NCI-H774 (cell line): ENCODE measurements at places on chromosomes 16 and 17.
A peak's percentile ranks its signal among the peaks of the same experiment; 100 is the strongest.

DNA sequence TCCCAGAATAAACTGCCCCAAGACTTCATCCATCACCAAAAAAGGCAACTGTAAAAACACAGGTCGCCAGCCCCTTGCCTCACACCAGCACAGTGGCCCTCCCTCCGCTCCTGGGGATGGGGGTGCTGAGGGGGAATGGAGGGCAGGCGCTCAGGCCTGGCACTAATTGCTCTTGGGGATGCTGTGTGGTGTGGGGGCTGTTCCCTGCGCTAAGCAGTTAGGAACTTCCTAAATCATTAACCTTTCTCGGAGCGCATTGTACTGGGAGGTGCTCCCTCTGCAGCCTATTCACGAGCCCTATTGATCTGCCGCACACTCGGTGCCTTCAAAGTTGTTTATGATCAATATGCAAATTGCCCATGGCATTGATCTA, 199.9 kb downstream of the ZFHX3 start:
- no peak for DNase-seq

DNA sequence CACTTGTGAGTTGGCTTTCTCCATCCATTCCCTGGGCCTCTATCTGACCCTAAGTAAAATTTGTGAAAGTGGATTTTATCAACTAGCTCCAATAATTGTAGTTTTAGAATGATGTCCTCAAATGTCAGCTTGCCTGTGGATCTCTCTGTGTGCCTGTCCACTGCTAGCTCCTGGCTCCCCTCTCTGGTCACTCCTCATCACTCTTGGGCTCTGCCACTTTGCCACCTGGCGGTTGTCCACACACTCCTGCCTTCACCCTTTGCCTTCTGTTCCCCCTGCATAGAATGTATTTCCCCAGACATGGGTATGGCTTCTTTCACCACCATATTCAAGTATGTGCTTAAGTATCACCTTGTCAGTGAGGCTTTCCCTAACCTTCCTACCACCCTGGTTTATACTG, 19.8 kb downstream of the ANKFN1 start:
- DNase-seq: no peak

- DNase-seq: no peak
These were observed 10.4 kb downstream of the METTL22 start for GRCh38 chr16:8631818-8632465.

DNA sequence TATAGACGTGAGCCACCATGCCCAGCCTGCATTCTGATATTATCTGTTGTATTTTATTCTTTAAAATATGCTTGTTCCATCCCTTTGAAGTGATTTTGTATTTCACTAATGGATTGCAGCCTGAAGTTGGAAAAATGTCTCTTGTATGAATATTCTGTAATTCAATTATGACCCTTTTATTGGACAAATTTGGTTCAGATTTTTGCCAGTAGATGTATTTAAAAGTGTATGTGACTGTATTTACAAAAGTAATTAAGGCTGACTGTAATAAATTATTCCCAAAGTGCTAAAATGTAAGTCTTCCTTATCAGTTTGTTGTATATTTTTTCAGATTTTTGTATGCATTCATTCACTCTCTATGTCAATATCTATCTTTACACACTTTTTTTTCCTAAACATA, 23.8 kb downstream of the PPM1E start:
- DNase-seq: no peak

- no peak for DNase-seq
These were observed 63.3 kb upstream of the HSBP1 start for GRCh38 chr16:83744441-83744981.

DNA sequence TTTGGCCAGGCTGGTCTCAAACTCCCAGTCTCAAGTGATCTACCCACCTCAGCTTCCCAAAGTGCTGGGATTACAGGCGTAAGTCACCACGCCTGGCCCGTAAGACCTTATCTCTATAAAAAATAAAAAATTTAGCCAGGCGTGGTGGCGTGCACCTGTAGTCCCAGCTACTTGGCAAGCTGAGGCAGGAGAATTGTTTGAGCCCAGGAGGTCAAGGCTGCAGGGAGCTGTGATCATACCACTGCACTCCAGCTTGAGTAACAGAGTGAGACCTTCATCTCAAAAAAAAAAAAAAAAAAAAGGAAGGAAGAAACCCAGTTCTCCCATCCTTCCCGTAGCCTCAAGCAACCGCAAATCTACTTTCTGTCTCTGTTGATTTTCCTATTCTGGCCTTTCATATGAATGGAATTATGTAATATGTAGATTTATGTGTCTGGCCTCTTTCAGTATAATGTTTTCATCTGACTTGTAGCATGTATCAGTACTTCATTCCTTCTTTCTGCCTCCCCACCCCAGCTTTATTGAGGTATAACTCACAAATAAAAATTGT, 11.2 kb downstream of the CASC3 start:
- no peak for DNase-seq

DNA sequence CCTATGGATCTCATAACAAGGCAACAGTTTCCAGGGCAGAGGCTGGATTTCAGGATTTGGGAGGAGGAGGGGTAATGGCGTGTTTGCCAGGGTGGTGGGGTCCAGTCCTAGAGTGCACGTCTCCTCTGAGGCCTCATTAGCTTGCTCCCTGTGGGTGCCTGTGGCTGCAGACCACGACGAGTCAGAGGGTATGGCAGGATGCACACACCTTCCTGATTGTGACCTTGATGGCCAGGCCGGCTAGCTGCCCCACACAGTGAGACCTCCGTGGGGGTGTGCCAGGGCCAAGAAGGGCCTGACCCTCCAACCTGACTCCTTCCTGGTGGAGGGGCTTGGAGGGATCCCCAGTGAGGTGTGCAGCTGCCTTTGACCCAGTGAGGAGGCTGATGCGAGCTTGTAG, 4.0 kb upstream of the SMTNL2 start:
- DNase-seq: no peak

- DNase-seq: no peak
These were observed 10.4 kb downstream of the KPNB1 start for GRCh38 chr17:47660064-47660492.

GRCh38 chr16:85377388-85378144, 235.6 kb upstream of the GSE1 start:
- DNase-seq: no peak

DNA sequence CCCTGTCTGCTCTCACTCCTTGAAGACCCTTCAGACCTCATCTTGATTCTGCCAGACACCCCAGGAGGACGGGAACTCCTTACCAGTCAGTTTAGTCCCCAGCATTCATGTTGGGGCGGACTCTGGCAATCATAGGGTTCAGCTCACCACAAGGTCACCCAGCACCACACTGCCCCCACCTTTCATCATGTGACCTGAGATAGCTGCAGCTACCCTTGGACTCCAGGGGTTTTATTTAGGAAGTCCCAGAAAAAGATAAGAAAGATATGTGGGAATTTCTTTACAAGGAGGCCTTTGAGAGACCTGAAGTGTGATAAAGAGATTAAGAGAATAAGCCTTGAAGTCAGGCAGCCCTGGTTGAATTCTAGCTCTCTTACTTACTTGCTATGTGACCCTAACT, 59.8 kb upstream of the NLK start:
- no peak for DNase-seq

DNA sequence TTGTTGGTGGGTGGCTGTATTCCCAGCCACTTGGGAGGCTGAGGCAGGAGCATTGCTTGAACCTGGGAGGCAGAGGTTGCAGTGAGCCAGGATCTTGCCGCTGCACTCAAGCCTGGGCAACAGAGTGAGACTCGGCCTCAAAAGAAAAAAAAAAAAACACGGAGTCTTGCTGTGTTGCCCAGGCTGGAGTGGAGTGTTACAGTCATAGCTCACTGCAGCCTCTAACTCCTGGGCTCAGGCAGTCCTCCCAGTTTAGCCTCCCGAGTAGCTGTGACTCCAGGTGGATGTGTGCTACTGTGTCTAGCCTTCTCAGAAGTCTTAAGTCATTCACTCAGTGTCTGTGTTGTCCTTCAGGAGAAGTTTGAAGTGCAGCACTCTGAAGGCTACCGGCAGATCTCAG, 27.4 kb downstream of the NDE1 start:
- no peak for DNase-seq

DNA sequence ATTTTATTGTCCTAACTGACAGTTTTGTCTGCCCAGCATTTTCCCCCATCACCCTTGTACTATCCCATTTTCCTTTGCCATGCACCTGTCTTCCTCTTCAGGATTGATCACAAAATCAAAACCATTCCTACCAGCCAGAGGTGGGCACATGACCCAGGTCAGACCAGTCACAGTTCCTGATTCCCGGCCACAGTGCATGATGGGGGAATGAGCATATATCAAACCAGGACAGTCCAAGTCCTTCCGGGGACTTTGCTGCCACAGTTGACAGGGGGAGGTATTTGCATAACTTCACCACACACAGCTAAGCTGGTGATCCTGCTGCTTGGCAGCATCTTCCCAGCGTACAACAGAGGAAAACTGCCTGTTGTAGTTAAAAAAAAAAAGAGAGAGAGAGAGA, 493.9 kb downstream of the WWOX start:
- DNase-seq: no peak

DNA sequence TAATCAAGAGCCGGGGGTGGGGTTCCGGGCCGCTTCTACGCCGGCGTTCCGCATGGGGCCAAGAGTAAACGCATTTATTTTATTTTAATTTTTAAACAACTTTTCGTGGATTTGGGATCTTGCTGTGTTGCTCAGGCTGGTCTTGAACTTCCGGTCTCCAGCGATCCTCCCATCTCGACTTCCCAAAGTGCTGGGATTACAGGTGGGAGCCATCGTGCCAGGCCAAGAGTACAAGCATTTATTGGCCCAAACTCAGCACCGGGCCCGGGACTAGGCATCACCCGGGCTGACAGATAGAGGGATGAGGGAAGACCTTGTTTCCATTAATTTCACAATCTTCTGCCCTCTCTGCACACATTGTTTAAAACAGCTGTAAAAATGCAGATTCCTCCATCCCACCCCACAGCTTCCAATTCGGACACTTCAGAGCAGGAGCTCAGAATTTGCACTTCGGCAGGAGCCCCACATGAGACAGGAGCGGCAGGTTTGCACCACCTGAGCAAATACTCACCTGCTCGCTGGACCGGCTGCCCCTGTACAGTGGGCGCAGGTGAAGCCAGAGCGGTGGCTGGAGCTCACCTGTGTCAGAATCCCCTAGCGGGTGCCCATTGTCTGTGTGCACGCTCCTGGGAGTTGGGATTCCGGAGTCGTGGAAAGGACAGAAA, 663 bp upstream of the GINS2 start:
- peak; percentile 33 for DNase-seq

DNA sequence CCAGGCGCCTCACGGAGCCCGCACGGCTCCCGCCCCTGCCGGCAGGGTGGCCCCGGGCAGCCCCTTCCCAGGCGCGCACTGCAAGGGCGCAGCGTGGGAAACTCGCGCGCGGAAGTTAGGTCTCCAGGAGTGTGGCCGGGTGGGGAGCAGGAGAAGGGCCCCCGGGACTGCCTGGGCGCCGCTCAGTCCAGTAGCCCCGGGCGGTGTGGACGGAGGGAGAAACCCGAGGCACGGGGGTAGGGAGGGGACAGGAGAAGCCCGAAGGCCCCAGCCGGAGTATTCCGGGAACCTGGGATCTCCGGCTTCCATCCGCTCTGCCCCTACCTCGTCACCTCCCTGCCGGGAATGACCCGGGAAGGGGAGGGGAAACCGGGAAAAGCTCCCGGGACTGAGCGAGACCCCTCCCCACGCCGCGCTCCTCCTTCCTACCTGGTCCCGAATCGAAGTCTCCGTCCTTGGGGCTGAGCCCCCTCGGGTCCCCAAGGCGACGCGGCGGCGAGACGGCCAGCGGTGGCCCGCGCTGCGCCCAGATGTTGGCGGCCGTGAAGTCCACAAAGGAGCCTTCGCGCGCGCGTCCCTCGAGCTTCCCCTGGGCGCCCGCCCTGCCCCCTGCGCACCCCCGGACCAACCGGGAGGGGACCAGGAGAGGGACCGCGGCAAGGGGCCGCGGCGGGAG, 418 bp downstream of the SOCS3 start:
- no peak for DNase-seq

GRCh38 chr17:33096161-33096560, 104.5 kb downstream of the SPACA3 start:
- no peak for DNase-seq

GRCh38 chr16:77043076-77043475, 147.9 kb upstream of the MON1B start:
- no peak for DNase-seq

DNA sequence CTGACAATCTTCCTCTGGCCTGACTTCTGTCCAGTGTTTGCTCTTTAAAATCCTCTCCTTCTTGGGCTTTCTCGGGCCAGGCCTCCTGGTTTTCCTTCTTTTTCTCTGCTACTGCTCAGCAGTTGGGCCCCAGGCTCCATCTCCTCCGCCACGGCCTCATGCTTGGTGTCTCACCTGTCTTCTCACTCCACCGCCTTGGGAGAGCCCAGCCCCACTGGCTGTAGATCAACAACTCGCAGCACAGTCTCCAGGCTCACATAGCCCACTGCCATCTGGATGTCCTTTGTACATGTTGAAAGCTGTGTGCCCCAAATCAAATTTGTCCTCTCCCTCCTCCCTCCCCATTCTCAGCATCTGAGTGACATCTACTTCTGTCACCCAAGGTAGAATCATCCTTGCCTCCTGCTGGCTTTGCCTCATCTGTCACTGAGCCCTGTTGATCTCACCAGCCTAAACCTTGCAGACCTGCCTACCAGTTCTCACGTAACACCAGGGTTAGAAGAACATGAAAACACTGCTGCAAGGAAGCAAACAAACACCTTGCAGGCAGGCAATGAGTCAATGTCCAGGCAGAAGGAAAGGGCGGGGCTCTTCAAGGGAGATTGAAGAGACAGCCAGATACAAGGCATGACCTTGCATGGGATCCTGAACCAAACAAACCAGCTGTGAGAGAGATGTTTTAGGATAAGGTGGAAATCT, 103.2 kb upstream of the SMURF2 start:
- no peak for DNase-seq

- DNase-seq: no peak
These were observed 3.5 kb downstream of the ATP2A3 start for GRCh38 chr17:3960764-3961163.

- no peak for DNase-seq
These were observed 6.9 kb upstream of the BPTF start for GRCh38 chr17:67818110-67819002.

- DNase-seq: peak; percentile 58
These were observed 9.1 kb downstream of the ASIC2 start for GRCh38 chr17:33284022-33284421.

- DNase-seq: no peak
These were observed 42.4 kb upstream of the LHX1 start for GRCh38 chr17:36894925-36895324.

GRCh38 chr17:29327412-29327811, 33.5 kb upstream of the NUFIP2 start:
- no peak for DNase-seq
